ENCODE measurements at places on chromosomes 16 and 17.
A peak's percentile ranks its signal among the peaks of the same experiment; 100 is the strongest.

GRCh38 chr17:56260376-56261002, 107.2 kb downstream of the ANKFN1 start:
- no peak for DNase-seq

- peak; percentile 96 for DNase-seq
Measured at GRCh38 chr17:57477522-57478362, 221.4 kb downstream of the MSI2 start.

DNA sequence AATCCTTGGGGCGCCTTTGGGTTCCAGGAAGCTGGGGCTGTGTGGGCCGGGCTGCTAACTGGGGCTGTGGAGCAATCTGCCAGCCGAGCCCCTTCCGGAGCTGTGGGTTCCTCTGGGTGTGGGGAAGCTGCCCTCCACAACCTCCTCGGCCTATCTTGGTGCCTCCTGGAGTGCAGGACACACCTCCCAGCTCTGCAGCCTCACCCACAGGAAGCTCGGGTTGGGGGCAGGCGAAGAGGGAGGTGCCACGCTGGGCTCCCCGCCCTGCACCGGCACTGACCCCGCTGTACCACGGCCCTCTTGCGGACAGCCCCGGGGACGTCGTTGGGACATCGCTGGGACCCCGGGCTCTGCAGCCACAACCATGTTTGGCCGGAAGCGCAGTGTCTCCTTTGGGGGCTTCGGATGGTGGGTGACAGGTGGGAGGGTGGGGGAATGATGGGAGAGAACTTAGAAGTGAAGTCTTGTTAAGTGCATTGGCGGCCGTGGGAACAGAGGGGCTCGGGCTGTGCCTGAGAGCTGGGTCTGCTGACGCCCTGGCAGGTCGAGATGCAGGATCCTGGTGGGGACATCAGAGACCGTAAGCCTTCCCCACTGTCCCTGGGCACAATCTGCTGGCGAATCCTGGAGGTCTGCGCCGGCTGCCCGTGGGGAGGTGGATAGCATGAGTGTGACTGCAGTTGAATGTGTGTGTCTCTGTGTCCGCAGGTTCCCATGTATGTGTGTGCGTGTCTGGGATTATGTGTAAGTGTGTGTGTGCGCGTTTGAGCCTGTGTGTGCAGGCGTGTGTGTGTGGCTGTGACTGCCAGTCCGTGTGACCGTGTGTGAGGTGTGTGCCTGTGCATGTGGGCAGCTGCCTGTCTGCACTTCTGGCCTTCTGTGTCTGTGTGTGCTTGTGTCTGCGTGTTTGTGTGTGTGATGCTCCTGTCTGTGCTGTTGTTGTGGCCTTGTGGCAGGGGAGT, at the start of gene RAP1GAP2:
Gene RAP1GAP2, plus strand, starts transcription at position 275 of the 962 bp plus-strand sequence. Its CDS starts 90 bp downstream, at position 365.
- no peak for DNase-seq

- DNase-seq: no peak
Measured at GRCh38 chr17:79011451-79012147, 2.0 kb upstream of the CANT1 start.

DNA sequence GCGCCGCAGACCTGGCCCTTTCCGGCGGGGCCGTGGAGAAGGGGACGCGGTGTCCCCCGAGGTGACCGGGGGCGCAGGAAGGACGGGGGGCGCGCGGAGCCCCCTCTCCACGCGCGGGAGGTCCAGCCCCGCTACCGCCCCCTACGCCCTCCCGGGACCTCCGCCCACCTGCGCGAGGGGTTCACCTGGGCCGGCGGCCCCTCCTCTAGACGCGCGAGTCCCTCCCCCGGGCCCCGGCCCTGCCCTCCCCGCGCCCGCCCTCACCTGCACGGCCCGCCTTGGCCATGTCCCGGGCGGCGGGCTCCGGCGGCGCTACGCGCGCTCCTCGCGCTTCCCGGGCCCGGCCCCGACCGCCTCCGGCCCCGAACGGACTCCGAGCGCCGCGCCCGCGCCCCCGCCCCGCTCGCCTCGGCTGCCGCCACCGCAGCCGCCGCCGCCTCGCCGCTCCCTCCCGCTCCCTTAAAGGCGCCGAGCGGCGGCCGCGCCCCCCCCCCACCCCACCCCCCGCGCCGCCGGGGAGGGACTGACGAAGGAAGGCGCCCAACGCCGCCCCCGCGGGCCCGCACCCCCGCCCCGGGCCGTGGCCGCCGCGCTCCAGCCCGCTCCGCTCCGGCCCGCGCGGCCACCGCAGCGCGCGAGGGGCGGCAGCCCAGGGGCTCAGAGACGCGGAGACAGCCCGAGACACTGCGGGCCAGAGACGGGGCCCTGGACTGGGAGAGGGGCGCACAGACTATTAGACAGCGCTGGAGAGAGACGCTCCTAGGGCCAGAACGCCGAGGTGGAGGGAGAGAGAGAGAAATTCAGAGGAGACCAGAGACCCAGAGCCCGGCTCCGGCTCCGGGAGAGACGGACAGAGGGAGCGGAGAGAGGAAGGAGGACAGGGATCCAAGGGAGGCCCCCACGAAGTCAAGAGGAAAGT, at the start of gene PITPNM3:
Gene PITPNM3, minus strand, starts transcription at position 435 of the 919 bp plus-strand sequence. Its CDS starts 149 bp downstream, at position 286.
- no peak for DNase-seq

DNA sequence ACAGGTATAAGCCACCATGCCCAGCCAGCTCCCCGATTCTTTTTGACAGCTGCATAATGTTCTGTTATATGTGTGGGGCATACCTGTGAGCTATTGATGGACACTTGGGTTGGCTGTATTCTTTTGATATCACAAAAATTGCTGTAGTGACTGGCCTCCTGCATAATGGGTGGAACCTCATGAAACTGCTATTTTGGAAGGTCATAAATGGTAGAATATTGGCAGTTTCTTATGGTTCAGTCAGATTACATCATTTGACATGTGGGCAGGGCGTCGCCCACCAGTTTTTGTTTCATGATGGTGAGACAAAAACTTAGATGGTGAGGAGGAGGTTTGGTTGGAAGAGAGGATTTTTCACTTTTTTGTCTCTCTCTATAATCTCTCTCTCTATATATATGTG, 26.7 kb upstream of the POLR3E start:
- DNase-seq: no peak

GRCh38 chr16:29314292-29314934, 92.1 kb downstream of the NPIPB11 start:
- no peak for DNase-seq

DNA sequence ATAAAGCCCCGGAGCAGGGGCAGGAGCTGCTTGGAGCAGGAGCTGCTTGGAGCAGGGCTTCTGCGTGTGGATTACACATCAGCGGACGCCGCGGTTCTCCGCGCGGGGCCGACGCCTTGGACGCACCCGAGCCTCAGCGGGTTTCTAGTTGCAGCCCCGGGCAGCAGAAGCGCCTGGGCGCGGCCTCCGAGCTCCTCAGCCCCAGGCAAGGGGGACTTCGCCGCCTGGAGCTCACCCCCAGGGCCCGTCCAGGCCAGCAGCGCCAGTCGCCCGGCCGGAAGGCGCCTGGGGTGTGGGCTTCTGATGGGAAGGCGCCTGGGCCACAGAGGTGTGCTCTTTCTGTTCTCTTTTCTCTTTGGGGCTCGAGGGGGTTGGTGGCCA, 6.3 kb downstream of the FOXF1 start:
- DNase-seq: no peak

Measured in Karpas-422 (cell line).